WTC11 (cell line): ENCODE measurements at places on chromosomes 13 and 19.

DNA sequence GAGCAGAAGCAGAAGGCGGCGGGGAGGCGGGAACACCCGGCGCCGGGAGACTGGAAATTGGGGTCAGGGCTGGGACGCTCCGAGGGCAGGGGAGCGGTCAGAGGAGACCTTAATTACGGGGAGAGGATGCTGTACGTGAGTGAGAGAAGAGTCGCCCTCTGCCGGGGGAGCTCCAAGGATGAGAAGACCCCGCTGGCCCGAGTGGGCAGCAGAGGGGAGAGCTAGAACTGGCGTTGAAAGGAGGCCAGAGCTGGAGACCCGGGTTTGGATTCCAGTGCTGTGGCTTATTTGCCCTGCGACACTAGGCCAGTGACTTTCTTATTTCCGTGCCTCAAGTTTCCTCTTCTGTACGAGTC, 536 bp downstream of the FAM32A start:
- DNase-seq, result peak; percentile 72

DNA sequence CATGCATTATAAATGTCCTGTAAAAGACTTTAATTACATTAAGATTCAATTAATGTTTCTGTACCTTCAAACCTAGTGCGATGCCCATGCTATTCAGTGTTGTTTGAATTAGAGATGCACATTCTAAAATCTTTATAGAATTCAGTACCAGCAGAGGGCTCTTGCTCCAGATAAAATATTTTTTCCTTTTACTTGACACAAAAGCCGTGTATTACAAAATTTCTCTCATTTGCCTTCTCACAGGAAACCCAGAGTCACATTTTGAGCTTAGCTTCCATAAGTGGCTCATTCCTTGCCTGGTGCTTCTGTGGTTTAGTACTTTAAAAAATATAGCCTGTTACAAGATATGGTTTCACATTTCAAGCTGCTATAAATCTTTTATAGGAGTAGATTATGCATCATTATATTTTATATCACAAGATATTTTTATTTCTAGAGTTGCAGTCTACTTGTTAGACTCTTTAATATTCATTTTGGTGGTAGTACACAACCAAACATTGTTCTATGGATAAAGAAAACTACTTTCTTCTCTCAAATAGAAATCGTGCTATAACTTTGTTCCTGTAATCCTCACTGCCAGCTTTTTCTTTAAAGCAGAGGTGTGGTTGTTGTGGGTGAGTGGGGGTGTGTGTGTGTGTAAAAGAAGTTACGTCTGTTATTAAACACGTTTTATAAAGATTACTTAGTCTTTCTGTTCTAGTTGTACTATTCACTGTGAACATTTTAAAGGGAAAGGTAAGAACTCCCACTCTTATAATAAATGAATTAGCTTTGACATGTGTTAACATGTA, 101.4 kb downstream of the RNF17 start:
- DNase-seq, result no peak

GRCh38 chr19:45952686-45953505, 20.8 kb downstream of the NOVA2 start:
- DNase-seq, result peak; percentile 95

GRCh38 chr19:6216996-6217751, 62.6 kb downstream of the MLLT1 start:
- peak; percentile 48 for DNase-seq

DNA sequence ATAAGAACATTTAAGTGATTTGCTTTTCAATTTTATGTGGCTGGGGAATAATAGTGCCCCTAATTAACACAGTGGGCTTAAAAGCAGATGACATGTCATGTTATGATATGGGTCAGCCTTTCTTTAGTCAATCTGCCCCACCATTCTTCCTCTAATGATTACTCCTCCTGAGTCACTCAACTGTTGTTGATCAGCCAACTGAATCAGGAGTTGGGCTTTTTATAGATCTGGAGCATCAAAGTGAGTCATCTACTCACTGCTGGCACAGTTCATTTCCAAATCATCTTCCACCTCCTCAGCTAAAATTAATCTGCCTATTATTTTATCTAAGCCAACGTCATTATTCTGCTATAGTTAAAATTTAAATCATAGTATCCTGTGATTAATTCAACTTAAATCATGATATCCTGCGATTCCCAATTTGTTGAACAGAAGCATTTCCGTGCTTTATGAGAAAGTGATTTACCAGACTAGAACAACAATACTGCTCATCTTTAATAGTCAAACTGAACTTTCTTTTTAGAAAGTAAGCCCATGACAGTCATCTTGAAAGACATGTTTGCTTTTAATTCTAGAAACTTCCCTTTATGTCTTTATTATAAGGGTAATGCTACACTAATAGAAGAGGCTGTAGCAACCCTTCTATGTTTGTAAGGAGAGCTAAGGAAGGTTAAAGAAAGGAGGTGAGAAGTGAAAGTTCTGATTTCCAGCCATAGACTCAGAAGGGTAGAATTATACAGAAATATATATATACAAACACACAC, 551.4 kb downstream of the TBC1D4 start:
- no peak for DNase-seq

- DNase-seq, result no peak
These were observed 272.6 kb upstream of the KLHL1 start for GRCh38 chr13:70380809-70381208.

- no peak for DNase-seq
These were observed 10.4 kb upstream of the MAP2K2 start for GRCh38 chr19:4134351-4134750.

- DNase-seq, result no peak
These were observed 452.4 kb downstream of the KLF12 start for GRCh38 chr13:73681779-73682178.

DNA sequence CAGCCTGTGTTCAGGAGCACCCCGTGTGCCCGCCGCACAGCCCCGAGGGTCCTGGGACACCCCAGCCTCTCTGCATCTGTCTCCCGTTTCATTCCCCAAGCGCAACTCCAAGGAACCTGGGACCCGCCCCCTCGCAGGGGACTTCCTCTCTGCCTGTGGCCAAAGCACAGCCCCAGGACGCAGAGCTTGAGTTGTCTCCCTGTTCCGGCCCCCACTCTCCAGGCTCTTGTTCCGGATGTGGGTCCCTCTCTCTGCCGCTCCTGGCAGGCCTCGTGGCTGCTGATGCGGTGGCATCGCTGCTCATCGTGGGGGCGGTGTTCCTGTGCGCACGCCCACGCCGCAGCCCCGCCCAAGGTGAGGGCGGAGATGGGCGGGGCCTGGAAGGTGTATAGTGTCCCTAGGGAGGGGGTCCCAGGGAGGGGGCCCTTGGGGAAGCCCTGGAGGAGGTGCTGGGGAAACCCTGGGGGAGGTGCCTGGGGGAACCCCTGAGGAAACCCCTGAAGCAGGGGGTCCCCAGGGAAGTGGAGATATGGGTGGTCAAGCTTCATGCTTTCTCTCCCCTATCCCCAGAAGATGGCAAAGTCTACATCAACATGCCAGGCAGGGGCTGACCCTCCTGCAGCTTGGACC, 1.3 kb downstream of the HCST start:
- peak; percentile 79 for DNase-seq

GRCh38 chr19:28514166-28514565, 698.8 kb downstream of the UQCRFS1 start:
- no peak for DNase-seq

- DNase-seq, result no peak
These were observed 752.7 kb upstream of the GPC6 start for GRCh38 chr13:92473765-92474475.

GRCh38 chr13:33112766-33113165, 96.5 kb downstream of the KL start:
- no peak for DNase-seq

GRCh38 chr13:114124431-114124830, 8.0 kb downstream of the RASA3 start:
- no peak for DNase-seq

DNA sequence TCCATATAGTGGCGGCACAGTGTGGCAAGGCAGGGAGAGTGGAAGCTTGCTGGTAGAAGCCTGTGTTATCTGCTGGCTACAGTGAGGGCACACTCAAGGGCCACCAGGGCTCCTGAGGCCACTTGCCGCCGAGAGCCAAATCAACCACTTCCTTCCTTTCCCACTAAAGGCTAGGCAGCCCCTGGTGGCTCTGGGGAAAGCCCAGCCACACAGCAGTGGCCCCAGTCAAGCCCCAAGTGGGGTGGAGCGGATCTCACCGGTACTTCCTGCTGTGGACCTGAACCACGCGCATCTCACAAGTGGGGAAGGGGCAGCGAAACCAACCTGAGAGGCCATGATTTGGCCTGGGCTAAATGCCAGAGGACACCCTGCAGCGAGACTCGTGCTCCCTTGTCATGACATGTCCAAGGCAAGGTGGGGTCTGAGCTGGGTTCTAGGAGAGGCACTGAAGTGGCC, 21.9 kb upstream of the SLC35E1 start:
- DNase-seq, result no peak

DNA sequence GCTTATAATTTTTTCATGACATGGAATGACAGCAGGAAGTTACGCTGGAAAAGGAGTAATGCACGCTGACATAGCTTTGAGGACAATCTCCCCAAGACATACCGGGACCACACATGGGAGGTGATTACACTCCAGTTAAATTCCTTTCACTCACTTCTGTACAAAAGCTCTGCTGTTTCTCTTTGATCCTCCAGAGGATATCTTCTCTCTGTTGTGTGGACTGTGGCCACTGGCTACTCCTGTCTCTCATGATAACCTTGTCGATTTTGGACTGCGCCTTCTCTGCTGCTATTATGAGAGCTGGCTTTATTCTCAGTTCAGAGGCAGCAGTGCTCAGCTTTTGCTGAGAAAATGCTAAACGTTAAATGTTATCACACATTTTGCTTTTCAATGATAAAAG, 464.6 kb downstream of the FGF9 start:
- no peak for DNase-seq

DNA sequence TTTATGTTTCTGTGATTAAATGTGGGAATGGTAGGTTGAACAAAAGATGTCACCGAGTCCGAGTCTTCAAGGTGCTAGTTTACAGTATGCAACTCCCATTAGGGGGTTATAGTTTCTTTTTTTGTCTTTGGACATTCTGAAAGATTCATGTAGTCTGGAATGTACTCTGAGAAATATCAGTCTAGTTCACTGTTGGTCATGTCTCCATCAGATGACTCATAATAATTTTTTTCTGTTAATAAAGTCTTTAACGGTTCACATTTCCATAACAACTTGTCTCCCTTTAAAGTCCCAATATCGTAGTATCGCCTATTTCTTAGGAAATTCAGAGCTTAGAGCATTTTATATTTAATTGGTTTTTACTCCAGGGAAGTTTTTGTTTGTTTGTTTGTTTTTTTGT, 13.5 kb upstream of the ESD start:
- DNase-seq, result no peak

- no peak for DNase-seq
These were observed 183.9 kb upstream of the TSHZ3 start for GRCh38 chr19:31533114-31533513.

GRCh38 chr19:7888145-7888825, at the start of gene LRRC8E:
TSS of gene LRRC8E (plus strand) at chr19:7888510. CDS start at chr19:7895604, 7,094 bp downstream.
- DNase-seq, result peak; percentile 87

- DNase-seq, result no peak
These were observed 1.8 kb upstream of the LTBP4 start for GRCh38 chr19:40599331-40599901.

- DNase-seq, result no peak
These were observed 20.7 kb downstream of the PIP5K1C start for GRCh38 chr19:3679581-3679980.

GRCh38 chr13:38888309-38888708, 102.3 kb downstream of the STOML3 start:
- no peak for DNase-seq

- DNase-seq, result no peak
These were observed 101.7 kb upstream of the SOX21 start for GRCh38 chr13:94813920-94814475.

DNA sequence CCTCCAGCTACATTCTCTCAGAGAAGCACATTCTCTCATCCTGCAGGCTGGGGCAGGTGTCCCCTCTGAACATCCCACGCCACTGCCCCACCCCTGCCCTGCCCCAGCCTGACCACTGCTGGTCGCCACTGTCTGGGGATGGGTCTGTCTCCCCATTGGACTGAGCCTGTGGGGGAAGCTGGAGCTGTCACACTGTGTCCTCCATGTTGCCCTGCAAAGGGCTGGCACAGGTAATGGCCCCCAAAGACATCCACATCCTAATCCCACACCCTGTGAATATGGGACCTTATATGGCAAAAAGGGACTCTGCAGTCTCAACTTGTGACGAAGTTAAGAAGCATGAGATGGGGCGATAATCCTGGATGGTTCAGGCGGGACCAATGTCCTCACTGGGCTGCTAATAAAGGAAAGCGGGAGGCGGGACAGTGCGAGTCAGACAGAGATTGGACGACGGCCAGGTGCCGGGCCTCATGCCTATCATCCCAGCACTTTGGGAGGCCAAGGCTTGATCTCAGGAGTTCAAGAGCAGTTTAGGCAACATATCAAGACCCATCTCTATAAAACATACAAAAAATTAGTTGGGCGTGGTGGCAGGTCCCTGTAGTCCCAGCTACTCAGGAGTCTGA, 9.1 kb downstream of the AP2S1 start:
- DNase-seq, result no peak

GRCh38 chr19:58150328-58150921, at the start of gene ZNF329:
TSS of gene ZNF329 (minus strand) at chr19:58150789. CDS start at chr19:58129503, 21,286 bp downstream.
- peak; percentile 91 for DNase-seq

DNA sequence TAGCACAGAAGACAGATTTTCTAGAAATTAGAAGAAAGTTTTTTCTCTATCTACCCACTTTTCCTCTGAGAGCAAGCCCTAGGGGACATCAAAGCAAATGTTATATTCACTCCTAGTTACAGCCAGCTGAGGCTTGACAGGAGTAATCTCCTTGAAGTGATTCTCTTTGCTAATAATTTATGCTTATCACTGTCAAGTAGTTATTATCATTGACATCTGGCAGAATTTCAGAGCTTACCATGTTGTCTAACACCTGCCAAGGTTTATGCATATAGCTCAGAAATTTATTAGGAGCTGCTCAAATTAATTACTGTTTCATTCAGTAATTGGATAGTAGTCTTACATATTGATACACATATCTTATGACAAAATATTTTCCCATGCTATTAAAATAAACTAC, 465.9 kb upstream of the ATXN8OS start:
- no peak for DNase-seq

DNA sequence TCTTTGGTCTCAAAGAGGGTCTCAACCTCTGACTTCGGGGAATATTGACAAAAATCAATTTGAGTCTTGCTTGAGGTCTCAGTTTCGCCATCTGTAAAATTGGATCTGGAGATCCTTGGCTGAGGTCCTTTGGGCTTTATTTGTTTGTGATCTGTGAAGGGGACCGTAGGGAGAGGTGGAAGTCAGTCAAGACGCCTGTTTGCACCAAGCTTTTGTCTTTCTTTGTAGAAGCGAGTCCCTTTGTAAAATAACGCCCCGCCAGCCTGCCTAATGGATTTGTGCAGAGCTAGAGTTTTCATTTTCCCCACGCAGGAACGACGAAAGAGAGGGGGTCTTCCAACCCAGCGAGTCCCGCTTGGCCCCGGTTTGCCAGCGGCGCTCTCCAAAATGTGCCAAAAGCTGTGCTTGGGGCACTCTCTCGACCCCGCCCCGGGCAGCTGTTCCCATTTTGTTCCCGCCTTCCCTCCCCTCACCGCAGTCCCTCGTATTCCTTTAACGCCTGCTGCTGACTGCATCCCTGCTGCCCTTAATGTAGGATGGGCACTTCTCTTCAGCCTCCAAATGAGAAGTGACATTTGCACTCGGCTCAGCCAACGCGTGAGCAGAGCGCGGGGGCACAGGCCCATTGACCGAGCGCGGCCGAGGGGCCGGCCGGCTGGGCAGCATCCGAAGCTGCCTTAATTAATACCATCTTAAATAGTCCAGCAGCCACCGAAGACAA, 13.0 kb downstream of the ZIC5 start:
- DNase-seq, result peak; percentile 60

GRCh38 chr13:31209172-31209840, 9.5 kb downstream of the B3GLCT start:
- DNase-seq, result no peak

- peak; percentile 44 for DNase-seq
These were observed 2.1 kb upstream of the SIGLEC8 start for GRCh38 chr19:51460164-51460992.

GRCh38 chr13:35672611-35673010, 196.1 kb upstream of the MAB21L1 start:
- no peak for DNase-seq
